ENCODE measurements at places on chromosomes 4 and X. TPM values are rescaled to one million over a fixed set of nuclear protein-coding genes. Genes with fewer than 3 reads are reported as not detected.

RTL9 gene
- 0.18 TPM for polyA plus RNA-seq

FRMPD4 gene
- polyA plus RNA-seq = 0.82 TPM

PCDH11X gene
- polyA plus RNA-seq = not detected

BEND2 gene
- not detected for polyA plus RNA-seq

AKAP14 gene
- polyA plus RNA-seq = not detected

BST1 gene
- polyA plus RNA-seq = 38.5 TPM

SPACA5 gene
- not detected for polyA plus RNA-seq

IL2RG gene
- polyA plus RNA-seq = not detected

P2RY4 gene
- polyA plus RNA-seq = 0.15 TPM

USP27X gene
- 3.0 TPM for polyA plus RNA-seq

ADGRG2 gene
- polyA plus RNA-seq = 0.07 TPM

CFAP99 gene
- not detected for polyA plus RNA-seq

COX7B2 gene
- polyA plus RNA-seq = not detected

CHRDL1 gene
- polyA plus RNA-seq = 4.3 TPM

CLIC2 gene
- not detected for polyA plus RNA-seq

PWWP3B gene
- not detected for polyA plus RNA-seq

ZNF630 gene
- 0.90 TPM for polyA plus RNA-seq
